ENCODE measurements at places on chromosomes 4 and X. TPM values are rescaled to one million over a fixed set of nuclear protein-coding genes. Genes with fewer than 3 reads are reported as not detected.

GRCh38 chr4:7865533-7865932 is 74.1 kb downstream of the AFAP1 start:
- H3K36me3 ChIP-seq = peaks cover 4% of the 10 kb centered on the region
- no peak overlapping the region for H3K27ac ChIP-seq
- DNase-seq = peak; percentile 44
- no peak overlapping the region for H3K4me3 ChIP-seq

DNA sequence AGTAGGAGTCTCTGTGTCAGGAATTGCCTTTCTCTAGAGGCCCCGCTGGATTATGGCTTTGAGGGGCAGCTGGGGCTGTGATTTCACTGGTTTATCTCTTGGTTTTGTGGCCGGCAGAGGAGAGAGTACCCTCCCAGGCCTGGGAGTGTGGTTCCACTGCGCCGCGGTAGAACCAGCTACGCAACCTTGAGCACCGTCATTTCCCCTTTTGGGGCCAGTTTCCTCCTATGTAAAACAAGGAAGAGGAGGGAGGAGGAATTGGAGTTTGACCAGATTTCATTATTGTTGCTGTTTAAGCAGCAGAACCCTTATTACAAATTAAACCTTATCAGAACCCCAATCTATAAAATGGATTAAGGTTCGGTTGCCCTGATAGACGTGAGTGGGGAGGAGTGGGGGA is 4.4 kb downstream of the SOX3 start:
- no peak overlapping the region for H3K4me3 ChIP-seq
- no peak overlapping the region for H3K27ac ChIP-seq
- peaks cover 13% of the 10 kb centered on the region for H3K4me1 ChIP-seq
- H3K36me3 ChIP-seq = no peaks in the 10 kb centered on the region

- H3K4me1 ChIP-seq = peaks cover 35% of the 10 kb centered on the region
- H3K27ac ChIP-seq = peak overlapping the region; percentile 74
- no peaks in the 10 kb centered on the region for H3K36me3 ChIP-seq
- no peak for DNase-seq
- H3K27me3 ChIP-seq = no peaks in the 10 kb centered on the region
- H3K4me3 ChIP-seq = no peak overlapping the region
Measured at GRCh38 chr4:125387770-125388169, 73.0 kb downstream of the FAT4 start.

DNA sequence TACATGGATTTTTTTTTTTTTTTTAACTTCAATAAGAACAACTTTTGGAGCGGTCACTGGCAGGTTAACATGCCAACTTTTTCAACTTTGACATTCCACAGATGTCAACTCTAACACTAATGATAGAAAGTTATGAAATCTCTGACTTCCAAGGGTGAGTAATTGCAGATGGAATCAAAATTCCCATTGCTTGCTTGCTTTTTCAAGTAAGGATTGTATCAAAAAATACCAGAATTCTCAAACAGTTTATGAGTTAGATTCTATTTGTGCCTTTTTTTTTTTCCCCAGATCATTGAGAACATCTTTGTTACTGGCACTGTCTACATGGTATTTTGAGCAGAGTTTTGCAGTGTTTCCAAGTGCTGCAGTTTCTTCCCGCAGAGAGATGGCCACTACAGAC is 50.3 kb upstream of the OTUD4 start:
- no peaks in the 10 kb centered on the region for H3K36me3 ChIP-seq
- no peak overlapping the region for H3K27ac ChIP-seq
- no peak for DNase-seq
- H3K27me3 ChIP-seq = no peaks in the 10 kb centered on the region

- DNase-seq = no peak
- H3K27ac ChIP-seq = no peak overlapping the region
- no peak overlapping the region for H3K4me3 ChIP-seq
- no peaks in the 10 kb centered on the region for H3K27me3 ChIP-seq
Measured at GRCh38 chr4:93243262-93243661, 585.3 kb upstream of the ATOH1 start.

DNA sequence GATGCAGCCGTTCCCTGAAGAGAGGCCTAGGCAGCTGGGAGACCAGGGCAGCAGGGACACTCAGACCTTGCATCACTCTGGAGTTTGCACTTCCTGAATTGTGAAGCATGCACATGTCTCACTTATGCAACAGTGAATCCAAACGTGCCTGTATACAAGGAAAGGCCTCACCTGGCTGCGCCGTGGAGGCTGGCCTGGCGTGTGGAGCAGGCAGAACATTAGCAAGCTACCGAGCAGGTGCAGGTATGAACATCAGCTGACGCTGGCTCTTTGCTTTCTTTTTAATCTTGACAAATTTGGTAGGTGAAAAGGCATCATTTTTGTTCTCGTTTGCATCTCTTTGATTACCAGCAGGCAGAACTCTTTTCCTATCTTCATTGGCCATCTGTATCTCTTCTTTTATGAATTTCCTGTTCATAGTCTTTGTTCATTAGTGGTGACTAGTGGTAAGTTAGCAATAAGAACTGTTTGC is 37.1 kb upstream of the IRAK1 start:
- no peaks in the 10 kb centered on the region for H3K36me3 ChIP-seq
- no peak overlapping the region for H3K27ac ChIP-seq
- no peak for DNase-seq
- no peak overlapping the region for H3K4me3 ChIP-seq
- peaks cover 35% of the 10 kb centered on the region for H3K4me1 ChIP-seq

- no peak overlapping the region for H3K4me3 ChIP-seq
- DNase-seq = no peak
- H3K27ac ChIP-seq = no peak overlapping the region
Measured at GRCh38 chr4:136369073-136369472, 1163.2 kb downstream of the PCDH18 start.

DNA sequence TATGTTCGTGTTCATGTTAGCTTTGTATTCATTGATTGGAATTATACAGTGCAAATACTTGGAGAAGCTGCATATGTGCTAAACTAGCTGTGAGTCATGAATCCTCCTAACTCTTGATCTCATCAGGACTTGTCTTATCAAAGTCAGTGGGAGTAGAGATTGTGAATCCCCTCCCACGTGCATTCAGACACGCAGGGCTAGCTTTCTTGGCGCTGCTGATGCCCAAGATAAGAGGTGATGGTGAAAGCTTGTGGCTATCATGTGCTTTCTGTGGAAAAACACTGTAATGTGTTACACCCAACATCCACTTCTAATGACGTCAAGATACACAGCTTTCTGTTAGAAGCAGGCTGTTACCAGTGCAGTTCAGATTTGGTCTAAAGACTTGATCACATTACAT is 348.7 kb upstream of the HAND2 start:
- H3K36me3 ChIP-seq = no peaks in the 10 kb centered on the region
- DNase-seq = no peak
- H3K27ac ChIP-seq = no peak overlapping the region
- H3K4me3 ChIP-seq = no peak overlapping the region
- no peaks in the 10 kb centered on the region for H3K4me1 ChIP-seq

- H3K27ac ChIP-seq = no peak overlapping the region
- H3K4me3 ChIP-seq = no peak overlapping the region
- no peaks in the 10 kb centered on the region for H3K4me1 ChIP-seq
- DNase-seq = no peak
Measured at GRCh38 chr4:108116423-108117168, 52.1 kb downstream of the LEF1 start.

DNA sequence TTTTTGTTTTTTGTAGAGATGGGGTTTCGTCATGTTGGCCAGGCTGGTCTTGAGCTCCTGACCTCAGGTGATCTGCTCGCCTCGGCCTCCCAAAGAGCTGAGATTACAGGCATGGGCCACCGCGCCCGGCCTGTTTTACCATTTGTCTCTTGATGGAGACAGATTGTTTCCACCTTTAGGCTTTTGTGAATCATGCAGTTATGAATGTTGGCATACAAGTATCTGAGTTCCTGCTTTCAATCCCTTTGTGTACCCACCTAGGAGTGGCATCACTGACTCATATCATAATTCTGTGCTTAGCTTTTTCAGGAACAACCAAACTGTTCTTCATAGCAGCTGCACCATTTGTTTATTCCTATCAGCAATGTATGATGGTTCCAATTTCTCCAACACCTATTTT is 20.2 kb upstream of the MGST2 start:
- no peaks in the 10 kb centered on the region for H3K4me1 ChIP-seq
- DNase-seq = no peak
- H3K27me3 ChIP-seq = no peaks in the 10 kb centered on the region

GRCh38 chr4:108359130-108359985 is 190.6 kb upstream of the LEF1 start:
- H3K27me3 ChIP-seq = no peaks in the 10 kb centered on the region
- H3K36me3 ChIP-seq = no peaks in the 10 kb centered on the region
- H3K4me1 ChIP-seq = no peaks in the 10 kb centered on the region
- DNase-seq = no peak
- H3K27ac ChIP-seq = no peak overlapping the region
- H3K4me3 ChIP-seq = no peak overlapping the region

DNA sequence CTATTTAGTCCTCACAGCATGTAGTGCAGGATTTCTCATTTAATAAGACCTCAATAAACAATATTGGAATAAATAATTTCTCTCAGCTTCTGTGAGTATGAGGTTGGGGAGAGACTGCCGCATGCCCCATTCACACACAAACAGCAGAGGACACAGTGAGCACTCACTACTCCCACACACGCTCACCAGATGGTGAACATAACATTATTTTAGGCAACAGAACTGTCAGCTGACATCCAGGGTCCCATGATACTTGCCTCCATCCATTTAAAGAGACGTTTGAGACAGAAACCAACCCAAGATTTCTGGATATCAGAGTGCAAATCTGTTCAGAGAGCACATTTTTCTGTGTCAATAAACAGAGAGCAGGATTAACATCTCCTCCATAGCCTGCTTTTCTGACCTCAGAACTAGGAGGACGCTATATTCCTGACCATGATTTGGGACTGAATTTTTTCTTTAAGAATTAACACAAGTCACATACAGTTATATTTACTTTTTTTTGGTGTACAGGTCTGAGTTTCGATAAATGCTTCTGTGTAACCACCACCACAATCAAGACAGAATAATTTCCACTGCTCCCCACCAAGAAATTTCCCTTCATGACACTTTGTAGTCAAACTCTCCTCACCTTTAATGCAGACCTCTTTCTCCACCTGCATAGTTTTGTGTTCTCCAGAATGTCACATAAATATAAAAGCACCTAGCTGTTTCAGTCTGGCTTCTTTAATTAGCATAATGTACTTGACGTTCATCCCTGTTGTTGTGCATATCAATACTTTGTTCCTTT is 16.7 kb downstream of the GPRIN3 start:
- DNase-seq = no peak
- no peaks in the 10 kb centered on the region for H3K4me1 ChIP-seq
- no peak overlapping the region for H3K27ac ChIP-seq
- no peaks in the 10 kb centered on the region for H3K27me3 ChIP-seq
- no peak overlapping the region for H3K4me3 ChIP-seq
- H3K36me3 ChIP-seq = no peaks in the 10 kb centered on the region

- H3K4me1 ChIP-seq = no peaks in the 10 kb centered on the region
- H3K36me3 ChIP-seq = no peaks in the 10 kb centered on the region
- H3K4me3 ChIP-seq = no peak overlapping the region
- no peaks in the 10 kb centered on the region for H3K27me3 ChIP-seq
- DNase-seq = no peak
- no peak overlapping the region for H3K27ac ChIP-seq
Measured at GRCh38 chrX:134338527-134338926, 101.5 kb downstream of the CCDC160 start.

- no peak overlapping the region for H3K4me3 ChIP-seq
- H3K4me1 ChIP-seq = no peaks in the 10 kb centered on the region
- H3K27me3 ChIP-seq = no peaks in the 10 kb centered on the region
- no peak for DNase-seq
Measured at GRCh38 chrX:20432746-20433387, 166.2 kb upstream of the RPS6KA3 start.

- H3K36me3 ChIP-seq = no peaks in the 10 kb centered on the region
- H3K4me3 ChIP-seq = no peak overlapping the region
- H3K27me3 ChIP-seq = no peaks in the 10 kb centered on the region
Measured at GRCh38 chr4:5389756-5390310, 318.5 kb downstream of the EVC2 start.

GRCh38 chr4:121654738-121655137 is 42.0 kb downstream of the ANXA5 start:
- no peak overlapping the region for H3K4me3 ChIP-seq
- no peak for DNase-seq
- no peaks in the 10 kb centered on the region for H3K27me3 ChIP-seq
- H3K27ac ChIP-seq = no peak overlapping the region
- no peaks in the 10 kb centered on the region for H3K36me3 ChIP-seq
- no peaks in the 10 kb centered on the region for H3K4me1 ChIP-seq

DNA sequence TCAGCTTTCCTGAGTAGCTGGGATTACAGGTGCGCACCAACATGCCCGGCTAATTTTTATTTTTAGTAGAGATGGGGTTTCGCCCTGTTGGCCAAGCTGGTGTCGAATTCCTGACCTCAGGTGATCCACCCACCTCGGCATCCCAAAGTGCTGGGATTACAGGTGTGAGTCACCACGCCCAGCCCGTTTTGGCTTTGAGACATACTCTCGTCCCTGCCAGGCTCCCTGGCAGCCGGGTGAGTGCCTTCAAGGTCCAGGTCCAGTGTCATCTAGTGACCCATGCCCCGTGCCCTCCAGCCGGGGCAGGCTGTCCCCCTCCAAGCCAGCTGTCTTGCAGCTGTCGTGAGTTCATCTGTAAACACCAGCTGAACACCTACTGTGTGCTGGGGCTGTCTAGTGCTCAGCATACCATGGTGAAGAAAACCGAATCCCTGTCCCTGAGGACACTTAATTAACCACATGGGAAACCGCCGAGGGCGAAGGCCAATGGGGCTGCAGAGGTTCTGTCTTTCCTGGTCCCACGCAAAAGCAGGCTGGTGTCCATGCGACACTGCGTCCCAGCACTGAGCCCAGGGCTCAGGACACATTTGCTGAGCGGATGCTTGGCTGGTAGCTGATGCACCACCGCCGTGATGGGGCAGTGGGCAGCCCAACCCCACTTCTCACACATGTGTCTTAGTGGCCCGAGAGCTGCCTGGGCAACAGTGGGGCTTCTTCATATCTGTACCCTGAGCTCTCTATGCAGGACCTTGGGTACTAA is 21.9 kb downstream of the NSG1 start:
- no peak overlapping the region for H3K4me3 ChIP-seq
- H3K4me1 ChIP-seq = no peaks in the 10 kb centered on the region
- H3K27ac ChIP-seq = no peak overlapping the region
- H3K27me3 ChIP-seq = no peaks in the 10 kb centered on the region
- no peaks in the 10 kb centered on the region for H3K36me3 ChIP-seq

GRCh38 chr4:27381815-27382214 is 521.2 kb downstream of the STIM2 start:
- H3K4me3 ChIP-seq = no peak overlapping the region
- no peak for DNase-seq
- no peaks in the 10 kb centered on the region for H3K4me1 ChIP-seq
- no peaks in the 10 kb centered on the region for H3K27me3 ChIP-seq
- H3K36me3 ChIP-seq = no peaks in the 10 kb centered on the region

- H3K27me3 ChIP-seq = no peaks in the 10 kb centered on the region
- DNase-seq = no peak
- no peak overlapping the region for H3K27ac ChIP-seq
- H3K4me1 ChIP-seq = no peaks in the 10 kb centered on the region
- no peaks in the 10 kb centered on the region for H3K36me3 ChIP-seq
Measured at GRCh38 chr4:112361181-112361791, 64.1 kb downstream of the ALPK1 start.

The SEPSECS gene
- total RNA-seq = 7.9 TPM

The SERPINA7 gene
- not detected for total RNA-seq

The TMEM31 gene
- total RNA-seq = not detected

The RTL5 gene
- total RNA-seq = 7.5 TPM

The ASB9 gene
- total RNA-seq = 1.1 TPM

The CTPS2 gene
- total RNA-seq = 11.7 TPM

The GABRE gene
- total RNA-seq = 14.2 TPM

The THAP6 gene
- 38.8 TPM for total RNA-seq

The CNGA2 gene
- total RNA-seq = not detected

Measured in sigmoid colon (tissue), 7 donors.